Progenitor cell of endocrine pancreas (in vitro differentiated cells): ENCODE measurements at places on chromosomes 6 and 20.

- no peak for DNase-seq
Observed at GRCh38 chr6:13668291-13668928, 43.2 kb downstream of the RANBP9 start.

GRCh38 chr20:13554076-13554475 lies 84.7 kb downstream of the TASP1 start:
- DNase-seq: no peak

GRCh38 chr6:38610050-38610625 lies 29.6 kb downstream of the BTBD9 start:
- no peak for DNase-seq

DNA sequence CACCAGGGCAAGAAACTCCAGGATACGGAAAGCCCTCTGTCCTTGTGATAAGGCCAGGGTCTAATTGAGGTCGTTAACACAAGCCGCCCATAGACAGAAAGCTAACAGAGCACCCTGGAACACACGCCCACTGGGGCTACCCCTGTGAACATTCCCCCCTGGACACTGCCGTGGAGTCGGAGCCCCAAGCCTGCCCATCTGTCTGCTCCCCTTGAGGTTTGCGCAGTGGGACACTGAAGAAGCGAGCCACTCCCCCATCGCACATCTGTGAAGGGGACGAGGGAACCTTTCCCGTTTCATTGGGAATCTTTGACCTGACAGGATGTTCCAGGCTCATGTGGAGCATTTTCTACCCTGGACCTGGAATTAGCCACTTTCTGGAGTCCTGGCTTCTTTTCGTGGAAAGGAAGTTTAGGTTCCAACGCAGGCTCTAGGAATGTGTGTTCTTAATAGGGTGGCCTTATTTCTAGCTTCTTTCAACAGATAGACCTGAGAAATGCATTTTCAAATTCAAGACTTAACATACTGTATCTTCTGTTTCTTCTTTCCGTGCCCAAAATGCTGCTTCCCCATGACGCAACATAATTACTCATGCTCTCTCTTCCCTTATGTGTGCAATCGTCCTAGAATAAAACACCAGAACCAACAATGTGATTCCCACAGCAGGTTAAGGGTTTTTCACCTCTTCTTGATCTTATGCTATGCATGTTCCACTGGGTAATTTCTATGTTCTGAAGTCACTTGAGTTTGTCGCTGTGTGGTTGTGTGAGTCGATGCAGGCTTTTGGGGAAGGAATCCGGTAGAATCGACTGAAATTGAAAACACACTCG lies 161.1 kb downstream of the ERMARD start:
- DNase-seq: no peak

- DNase-seq: no peak
Observed at GRCh38 chr20:44032583-44033331, 118.1 kb downstream of the TOX2 start.

DNA sequence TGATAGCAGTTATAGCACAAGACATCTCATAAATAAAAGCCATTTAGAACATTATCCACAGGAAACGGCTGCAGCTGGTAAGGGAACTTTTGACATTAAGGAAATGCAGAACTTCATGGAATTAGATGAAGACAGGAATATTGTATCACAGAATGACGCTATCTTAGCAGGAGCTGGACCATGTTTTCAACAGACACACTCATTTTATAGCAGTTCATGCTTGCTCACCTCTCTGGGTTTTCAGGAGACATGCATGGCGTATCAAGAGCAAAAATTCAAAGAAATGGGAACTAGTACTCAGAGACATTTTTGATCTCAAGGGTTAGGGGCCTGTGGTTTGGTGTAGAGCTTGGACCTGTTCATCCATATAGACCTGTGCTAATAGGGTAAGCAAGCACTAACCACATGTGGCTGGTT lies 125.0 kb downstream of the FYN start:
- no peak for DNase-seq

DNA sequence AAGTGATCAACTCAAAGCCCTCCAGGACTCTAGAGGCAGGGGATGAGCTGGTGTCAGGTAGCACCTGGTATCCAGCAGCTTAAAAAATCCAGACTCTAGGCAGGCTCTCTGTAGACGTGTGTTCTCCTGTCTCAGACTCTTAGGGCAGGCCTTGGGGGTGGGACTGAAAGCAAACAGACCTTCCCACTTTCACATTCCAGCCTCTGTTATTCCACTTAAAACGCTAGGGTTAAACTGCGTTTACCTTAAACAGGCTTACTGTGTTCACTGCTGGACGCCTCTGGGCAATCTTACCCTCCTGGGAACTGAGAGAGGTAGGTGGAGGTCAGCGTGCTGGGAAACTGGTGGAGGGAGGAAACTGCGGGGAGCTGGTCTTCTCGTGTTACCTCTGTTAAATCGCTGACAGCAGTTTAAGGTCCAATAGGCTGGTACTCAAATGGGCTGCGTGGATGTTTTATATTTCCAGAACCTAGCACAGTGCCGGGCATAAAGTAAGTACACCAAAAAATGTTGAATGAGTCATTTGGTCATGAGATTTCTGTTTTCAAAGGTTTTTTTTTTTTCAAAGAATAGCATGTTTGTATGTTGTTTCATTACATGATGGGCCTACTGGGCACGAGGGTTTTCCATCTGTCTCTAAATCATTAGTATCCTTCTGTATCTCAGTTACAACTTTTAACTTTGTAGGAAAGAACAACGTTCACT lies at the start of gene GCNT2:
GCNT2 (plus strand) TSS at position 248 of the 705 bp plus-strand sequence. CDS start 7,561 bp downstream, outside the sequence.
- DNase-seq: no peak

- no peak for DNase-seq
Observed at GRCh38 chr20:51955756-51956155, 153.4 kb upstream of the SALL4 start.

DNA sequence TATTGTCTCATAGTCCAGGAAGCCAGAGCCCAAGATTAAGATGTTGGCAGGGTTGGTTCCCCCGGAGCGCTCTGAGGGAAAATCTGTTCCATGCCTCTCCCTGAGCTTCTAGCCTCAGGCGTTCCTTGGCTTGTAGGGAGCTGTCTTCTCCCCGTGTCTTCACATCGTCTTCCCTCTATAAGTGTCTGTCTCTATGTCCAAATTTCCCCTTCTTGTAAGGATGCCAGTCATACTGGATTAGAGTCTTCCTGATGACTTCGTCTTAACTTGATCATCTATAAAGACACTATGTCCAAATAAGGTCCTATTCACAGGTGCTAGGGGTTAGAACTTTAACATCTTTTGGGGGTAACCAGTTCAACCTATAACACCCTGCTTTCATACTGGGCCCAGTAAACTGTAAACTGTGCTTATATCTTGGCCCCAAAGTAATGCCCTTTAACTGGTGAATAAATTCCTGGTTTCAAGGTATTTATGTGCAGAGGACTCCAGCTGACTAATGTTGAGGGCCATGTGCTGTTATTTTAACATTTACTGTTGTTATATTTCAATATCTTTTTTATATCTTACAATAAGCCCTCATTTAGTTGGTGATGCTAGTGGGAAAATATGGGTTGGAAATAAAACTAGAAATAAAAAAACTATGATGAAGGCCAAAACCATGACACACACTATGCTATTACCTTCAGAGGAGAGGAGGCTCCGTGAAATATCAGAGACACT lies 101.7 kb upstream of the IYD start:
- no peak for DNase-seq

GRCh38 chr6:32168807-32169591 lies 4.6 kb downstream of the EGFL8 start:
- DNase-seq: no peak

DNA sequence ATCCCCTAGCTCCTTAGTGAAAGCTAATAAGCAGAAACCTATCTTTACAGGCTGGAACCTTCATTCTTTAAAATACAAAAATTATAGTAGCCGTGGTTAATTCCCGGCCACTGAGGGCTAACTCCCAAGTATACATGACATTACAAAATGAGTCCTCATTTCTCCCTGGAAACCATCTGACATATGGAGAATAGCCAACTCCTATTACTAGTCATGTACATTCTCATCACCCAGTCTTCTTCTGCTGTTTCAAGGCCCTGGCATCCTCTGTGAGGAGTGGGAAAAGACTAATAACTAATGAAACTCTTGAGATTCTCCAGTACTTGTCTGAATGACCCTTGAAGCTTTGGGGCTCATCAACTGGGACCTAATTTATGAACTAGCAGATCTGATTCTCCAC lies 30.2 kb downstream of the CSNK2A1 start:
- no peak for DNase-seq

DNA sequence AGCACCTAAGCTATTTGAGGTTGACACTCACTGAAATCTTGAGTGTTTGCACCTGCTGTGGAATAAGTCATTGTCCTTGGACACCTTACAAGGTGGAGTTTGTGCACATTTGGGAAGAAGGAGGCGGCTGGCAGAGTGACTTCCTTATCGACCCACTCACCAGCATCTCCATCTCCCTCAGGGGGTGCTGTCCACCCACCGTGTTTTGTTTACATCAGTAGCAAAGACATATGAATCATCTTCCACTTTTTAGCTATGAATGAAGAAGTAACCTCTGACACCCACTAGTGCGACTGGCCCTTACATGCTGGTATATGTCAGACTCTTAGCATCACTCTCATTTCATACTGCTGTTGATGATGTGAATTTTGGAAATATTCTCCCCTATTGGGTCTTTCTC lies 119.5 kb upstream of the SGK1 start:
- no peak for DNase-seq

GRCh38 chr6:3806169-3806922 lies 42.8 kb upstream of the FAM50B start:
- no peak for DNase-seq

GRCh38 chr6:33705268-33705885 lies 6.1 kb downstream of the UQCC2 start:
- DNase-seq: no peak

DNA sequence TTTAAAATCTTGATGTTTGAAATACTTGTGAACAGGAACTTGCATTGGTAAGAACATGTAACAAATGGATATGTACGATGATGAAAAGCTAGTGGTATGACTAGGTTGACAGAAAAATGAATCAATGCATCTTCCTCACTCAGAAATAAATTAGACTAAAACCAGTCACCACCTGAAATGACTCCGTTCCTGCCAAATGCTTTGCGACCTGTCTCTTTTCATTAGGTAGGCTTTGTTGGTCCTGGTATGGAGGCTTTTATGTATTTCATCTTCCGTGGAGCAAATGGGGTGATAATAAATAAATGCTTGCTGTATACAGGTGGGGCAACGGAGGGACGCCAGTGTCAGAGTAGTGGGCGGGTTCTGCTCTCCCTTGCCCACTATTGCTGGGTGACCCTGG lies 17.1 kb upstream of the ULBP3 start:
- no peak for DNase-seq

DNA sequence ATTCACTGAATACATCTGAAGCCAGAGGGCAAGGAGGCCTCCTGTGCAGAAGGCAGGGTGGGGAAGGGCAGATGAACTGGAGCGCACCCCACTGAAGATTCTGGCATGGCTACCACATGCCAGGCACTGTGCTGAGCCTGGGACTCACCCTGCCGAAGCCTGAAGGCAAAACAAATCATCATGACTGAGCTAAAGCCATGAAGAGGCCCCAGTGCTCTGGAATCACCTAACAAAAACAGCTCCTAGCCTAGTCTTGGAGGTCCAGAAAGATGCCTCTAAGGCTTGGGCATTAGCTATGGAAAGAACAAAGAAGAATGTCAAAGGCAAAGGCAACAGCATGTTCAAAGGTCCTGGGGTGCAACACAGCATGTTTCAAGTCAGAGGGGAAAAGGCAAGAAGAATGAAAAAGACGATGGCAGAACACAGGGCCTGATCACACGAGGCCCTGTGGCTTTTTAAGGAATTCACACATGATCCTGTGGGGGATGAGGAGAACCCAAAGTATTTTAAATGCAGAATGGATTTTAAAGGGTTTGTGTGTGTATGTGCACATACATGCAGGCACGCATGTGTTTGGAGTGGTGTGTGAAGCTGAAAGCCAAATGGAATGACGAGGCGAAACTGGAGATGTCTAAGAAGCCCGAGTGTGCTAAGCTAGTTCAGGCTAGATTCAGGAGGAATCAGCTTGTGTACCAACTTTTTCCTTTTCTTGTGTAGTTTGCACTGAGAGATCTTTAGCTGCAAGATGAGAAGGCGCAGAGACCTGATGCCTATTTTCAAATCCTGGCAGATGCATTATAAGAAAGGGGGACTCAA lies 261.4 kb downstream of the ZNF217 start:
- DNase-seq: no peak

- DNase-seq: peak; percentile 25
Observed at GRCh38 chr6:15399641-15400470, 154.0 kb downstream of the JARID2 start.

GRCh38 chr6:125510405-125510804 lies 208.6 kb upstream of the HDDC2 start:
- no peak for DNase-seq

DNA sequence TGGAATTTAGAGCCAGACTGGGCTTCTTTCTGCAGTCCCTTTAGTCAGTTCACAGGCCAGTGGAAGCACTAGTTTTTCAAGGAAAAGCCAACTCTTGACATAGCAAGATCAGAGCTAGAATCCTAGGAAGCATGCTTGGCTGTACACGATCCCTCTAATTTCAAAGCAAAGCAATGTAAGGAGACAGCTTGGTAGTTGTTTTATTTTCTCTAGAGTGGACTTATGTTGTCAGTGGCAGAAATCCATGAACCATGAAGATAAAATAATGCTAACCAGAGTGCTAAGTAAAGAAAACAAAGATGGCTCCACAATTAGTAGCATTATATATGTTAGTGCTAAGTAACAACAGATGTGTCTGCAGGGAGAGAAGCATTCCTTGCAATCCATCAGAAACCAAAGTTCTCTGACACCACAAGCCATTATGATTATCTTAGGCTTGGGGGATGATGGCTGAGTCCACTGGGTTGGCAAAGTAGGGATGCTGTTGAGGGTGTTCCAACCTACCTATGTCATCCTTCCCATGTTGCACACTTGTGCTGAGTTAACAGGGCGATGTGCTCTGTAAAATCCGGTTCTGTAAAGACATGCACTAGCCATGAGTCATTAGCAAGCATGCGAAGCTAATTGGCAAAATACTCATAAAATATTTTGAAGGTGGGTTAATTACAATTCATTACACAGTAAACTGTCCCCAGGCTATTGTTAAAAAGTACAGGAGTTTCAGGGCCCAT lies 115.2 kb downstream of the BMP2 start:
- no peak for DNase-seq

GRCh38 chr20:36273414-36274180 lies 32.5 kb upstream of the DLGAP4 start:
- no peak for DNase-seq

GRCh38 chr6:104580452-104580851 lies 279.3 kb downstream of the HACE1 start:
- no peak for DNase-seq

- no peak for DNase-seq
Observed at GRCh38 chr6:37640786-37641395, 56.8 kb downstream of the MDGA1 start.

GRCh38 chr6:45741437-45742171 lies 274.1 kb downstream of the CLIC5 start:
- DNase-seq: no peak

DNA sequence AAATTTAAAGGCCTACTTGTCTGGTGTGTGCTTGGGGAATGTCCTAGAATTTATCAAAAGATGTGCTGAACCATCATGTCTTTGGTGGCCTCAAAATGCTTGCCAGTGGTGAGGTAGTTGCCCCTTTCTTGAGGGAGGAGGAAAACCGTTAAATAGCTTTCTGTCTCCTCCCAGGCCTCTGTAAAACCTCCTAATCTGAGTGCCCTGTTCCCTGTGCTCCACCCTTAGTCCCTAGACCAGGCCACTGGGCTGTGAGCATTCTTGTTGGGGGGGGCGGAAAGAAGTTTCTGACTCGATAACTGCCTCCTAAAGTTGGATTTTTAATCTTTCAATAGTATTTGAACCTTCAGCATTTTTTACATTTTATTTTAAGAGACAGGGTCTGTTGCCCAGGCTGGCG lies 23.1 kb downstream of the JARID2 start:
- DNase-seq: no peak

GRCh38 chr6:1581120-1581991 lies 28.4 kb upstream of the FOXC1 start:
- DNase-seq: no peak
